ENCODE measurements at places on chromosomes 6 and 20.

GRCh38 chr6:166763606-166764472, 136.8 kb upstream of the RPS6KA2 start:
- no peak for DNase-seq

GRCh38 chr6:142929751-142930358, 15.1 kb downstream of the HIVEP2 start:
- DNase-seq: no peak

- DNase-seq: no peak
These were observed 45.0 kb downstream of the SULF2 start for GRCh38 chr20:47740121-47740861.

GRCh38 chr6:136737871-136738691, 54.2 kb downstream of the MAP3K5 start:
- DNase-seq: no peak

DNA sequence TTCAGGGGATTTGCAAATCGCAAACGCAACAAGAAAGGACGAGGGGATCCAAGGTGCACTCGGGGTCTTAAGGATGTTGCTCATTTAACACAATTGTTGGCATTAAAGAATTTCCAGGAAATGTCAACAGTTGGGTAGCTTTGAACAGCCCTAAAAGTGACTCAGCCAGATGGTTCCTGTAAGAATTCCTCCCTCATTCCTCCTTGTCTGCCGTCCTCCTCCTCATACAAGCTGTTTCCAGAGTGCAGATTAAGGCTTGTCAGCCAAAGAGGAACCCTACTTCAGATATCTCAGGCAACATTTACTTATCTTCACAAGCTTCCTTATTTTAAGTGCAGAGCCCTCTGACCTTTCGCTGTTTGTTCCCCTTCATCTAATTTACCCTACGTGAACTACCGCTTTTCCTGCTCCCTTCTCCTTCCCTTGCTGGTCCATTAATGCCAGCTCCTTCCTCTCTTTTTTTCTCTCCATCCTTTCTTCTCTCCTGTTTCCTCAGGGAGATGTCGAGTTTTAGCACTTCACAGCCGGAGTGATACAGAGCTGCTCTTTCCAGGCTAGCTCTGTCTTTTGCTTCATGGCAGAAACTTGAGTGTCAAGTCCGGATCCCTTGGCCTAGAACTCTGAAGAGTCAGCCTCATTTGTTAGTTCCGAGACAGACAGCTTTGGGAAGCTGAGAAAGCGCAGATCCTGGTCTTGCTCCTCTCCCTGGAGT, 26.1 kb upstream of the TBC1D7 start:
- no peak for DNase-seq

GRCh38 chr20:6123649-6124014, 802 bp upstream of the FERMT1 start:
- no peak for DNase-seq

DNA sequence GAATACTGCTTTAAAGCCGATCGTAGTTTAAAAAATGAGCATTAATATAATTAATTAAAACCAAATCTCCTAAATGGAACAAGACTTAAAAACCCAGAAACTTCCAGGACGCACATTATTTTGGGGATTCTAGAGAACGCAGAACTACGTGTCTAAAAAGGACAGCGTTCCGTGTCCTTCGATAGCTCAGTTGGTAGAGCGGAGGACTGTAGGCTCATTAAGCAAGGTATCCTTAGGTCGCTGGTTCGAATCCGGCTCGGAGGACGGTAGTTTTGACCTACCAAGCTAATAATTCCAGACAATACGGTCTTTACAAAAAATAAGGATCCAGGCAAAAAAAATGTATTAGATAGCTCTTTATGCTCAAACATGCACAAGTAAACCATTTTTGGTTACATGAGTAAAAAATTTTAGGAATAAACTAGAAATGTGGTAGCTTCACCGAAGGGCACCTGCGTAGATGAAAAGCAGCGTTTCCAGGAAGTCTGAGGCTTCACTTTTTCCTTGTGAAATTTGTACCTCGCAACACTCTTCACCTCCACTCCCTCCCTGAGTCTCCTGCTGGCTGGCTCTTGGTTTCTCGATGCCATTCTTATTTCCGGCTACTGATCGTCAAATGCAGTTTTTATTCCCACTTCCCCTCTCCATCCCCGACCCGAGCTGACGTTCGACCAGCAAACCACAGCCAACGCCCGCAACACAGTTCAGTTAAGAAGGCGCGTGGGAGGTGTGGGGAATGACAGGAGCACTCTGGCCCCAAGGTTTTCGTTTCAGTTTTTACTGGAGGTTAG, 19.6 kb upstream of the ABT1 start:
- peak; percentile 61 for DNase-seq
